ENCODE measurements at places on chromosomes 5 and 9. TPM values are rescaled to one million over a fixed set of nuclear protein-coding genes. Genes with fewer than 3 reads are reported as not detected.

DNA sequence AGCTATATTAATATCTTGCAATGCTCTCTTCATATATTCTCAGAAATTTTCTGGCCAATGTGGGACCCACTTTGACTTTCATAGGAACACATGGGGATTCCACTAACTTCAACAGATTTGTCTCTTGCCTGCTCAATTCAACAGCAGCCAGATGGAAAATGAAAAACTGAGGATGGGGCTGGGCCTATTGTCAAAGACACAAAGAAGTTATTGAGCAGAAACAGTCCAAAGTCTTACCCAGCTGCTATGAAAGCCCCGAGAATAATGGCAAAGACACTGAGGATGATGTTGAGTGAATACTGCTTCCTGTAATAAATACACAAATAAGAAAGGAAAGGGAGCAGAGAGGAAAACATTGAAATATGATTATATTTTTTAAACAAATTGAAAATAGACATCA, 32.6 kb downstream of the SLC35D2 start:
- no peak for DNase-seq

The FCN2 gene
- 84.0 TPM for total RNA-seq

DNA sequence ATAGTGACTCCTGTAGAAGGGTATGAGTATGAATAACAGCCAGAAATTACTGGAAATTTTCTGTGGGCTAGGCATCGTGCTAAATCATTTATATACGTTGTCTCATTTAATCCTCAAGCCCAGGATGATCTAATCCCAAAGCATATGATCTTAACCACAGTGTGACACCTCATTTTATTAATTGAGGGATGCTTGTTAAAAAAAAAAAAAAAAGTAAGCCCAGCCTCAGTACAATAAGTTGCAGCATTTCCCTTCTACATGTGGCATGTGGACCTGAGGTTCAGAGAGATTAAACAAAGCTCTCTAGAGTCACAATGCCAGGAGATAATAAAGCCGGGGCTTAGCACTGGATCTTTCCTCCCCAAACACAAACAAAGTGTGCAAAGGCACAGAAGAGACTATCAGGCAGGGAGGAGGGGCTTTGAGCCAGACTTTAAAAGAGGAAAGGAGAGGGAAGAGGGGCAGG, 49.5 kb downstream of the KLF4 start:
- no peak for DNase-seq

DNA sequence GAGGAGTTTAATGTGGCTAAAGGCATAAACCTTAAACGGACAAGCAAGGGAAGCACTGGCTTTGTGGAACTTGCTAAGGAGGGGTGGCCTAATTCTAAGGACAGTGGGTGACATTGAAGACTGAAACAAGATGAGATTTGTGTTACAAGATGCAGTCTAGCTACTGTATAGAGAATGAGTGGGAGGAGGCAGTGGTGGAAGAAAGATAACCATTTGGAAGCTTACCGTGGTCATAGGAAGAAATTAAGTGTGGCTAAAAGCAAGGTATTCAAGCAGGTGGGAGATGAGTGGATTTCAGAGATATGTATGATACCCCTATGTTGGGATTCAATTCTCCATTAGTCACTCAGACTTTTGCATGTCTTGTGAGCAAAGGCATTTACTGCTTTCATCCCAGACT, 4.6 kb downstream of the PAM start:
- DNase-seq = no peak

- no peak for DNase-seq
Measured at GRCh38 chr5:165126598-165126997, 1621.2 kb downstream of the MAT2B start.

- no peak for DNase-seq
Measured at GRCh38 chr5:6995115-6995514, 281.9 kb downstream of the TENT4A start.

Measured in right lobe of liver (tissue), 6 donors.